ENCODE measurements at places on chromosomes 1 and 21.
A peak's percentile ranks its signal among the peaks of the same experiment; 100 is the strongest.

DNA sequence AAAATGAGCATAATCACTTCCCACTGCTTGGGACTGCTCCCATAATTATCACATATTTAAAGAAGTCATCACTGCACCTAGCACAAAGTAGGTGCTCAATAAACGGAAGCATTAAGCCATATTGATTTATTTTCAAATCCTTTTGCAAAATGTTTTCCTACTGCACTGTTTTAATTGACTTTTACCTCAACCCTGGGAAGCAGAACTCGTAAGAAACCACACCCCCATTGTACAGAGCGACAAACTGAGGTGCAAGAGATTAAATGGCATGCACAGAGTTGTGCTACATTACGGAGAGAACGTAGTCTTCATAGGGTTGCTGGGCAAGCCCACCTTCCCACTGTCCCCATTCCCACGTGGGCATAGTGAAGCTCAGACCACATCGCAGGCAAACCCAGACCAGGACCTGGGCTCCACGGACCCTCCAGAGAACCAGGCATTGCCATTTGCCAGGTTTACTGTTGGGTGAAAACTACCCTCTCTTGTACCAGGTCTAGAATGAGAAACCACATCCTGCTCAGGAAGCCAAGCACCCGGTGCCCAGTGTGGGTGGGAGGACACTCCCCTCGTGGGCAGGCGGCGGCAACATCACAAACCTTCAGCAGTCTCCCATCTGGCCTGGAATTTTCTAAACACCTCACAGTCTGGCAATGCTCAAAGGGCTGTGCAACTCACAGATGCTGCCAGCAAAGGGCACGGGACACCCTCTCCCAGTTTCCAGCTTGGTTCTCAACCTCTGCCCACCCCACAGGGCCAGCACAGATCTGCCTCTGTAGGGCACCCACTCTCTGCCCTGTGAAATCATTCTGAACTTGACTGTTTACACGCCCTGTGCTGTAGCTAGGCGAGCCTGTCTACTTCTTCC lies 8.2 kb downstream of the IFFO2 start:
- DNase-seq: no peak

DNA sequence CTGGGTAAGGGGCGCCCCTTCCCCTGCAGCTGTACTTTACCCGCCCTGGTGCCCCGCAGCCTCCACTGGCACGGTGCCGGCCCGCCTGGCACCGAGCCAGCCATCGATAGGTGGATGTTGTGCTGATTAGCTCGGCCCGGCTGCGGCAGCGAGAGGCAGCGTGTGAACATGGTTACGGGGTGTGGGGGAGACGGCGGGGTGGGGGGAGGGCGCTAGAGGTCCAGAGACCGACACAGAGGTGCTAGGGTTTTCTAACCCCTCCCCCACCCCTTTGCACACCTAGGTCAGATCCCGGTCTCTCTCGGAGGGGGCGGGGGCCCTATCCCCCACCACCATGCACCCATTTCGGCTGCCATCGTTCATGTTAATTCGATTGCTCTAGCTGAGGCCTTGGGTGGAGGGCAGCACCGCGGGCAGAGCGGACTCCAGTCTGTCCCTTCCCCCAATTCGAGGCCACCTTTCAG lies 6.7 kb downstream of the EFNA4 start:
- DNase-seq: no peak

- DNase-seq: no peak
Observed at GRCh38 chr1:10738061-10739058, 58.1 kb downstream of the CASZ1 start.

GRCh38 chr1:54096227-54096876 lies 42.9 kb downstream of the TCEANC2 start:
- DNase-seq: no peak

DNA sequence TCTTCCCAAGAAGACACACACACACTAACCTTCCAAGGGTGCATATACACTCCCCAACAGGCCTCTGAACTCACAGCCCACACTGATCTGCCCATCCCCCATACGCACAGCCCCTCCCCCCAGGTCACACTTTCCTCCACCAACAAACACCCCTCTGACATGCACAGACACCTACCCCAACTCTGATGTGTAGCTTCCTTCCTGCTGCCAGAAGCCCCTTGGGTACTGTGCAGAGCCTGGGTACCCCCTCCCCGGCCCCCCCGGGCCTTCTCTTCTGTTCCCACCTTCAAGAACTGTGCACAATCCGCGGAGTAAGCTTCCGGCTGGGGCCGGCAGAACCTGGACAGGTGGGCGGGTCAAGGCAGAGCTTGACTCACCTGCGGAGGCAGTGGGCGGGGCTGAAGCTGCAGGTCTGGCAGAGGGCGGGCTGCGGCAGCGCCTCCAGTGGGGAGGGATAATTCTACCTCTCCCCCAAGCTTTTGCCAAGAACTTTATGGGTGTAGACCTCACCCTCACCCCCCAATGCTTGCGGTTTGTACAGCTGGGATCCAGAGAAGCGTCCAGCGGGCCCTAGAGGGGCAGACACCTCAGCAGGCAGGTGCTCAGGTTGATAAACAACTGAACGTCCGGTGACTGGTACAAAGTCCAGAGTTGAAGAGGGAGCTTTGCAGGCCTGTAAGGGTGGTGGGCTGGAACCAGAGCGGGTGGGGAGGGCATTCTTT lies at the start of gene C1orf210:
C1orf210 (minus strand) TSS at position 313 of the 722 bp plus-strand sequence. CDS start 2,311 bp downstream, outside the sequence.
- no peak for DNase-seq

DNA sequence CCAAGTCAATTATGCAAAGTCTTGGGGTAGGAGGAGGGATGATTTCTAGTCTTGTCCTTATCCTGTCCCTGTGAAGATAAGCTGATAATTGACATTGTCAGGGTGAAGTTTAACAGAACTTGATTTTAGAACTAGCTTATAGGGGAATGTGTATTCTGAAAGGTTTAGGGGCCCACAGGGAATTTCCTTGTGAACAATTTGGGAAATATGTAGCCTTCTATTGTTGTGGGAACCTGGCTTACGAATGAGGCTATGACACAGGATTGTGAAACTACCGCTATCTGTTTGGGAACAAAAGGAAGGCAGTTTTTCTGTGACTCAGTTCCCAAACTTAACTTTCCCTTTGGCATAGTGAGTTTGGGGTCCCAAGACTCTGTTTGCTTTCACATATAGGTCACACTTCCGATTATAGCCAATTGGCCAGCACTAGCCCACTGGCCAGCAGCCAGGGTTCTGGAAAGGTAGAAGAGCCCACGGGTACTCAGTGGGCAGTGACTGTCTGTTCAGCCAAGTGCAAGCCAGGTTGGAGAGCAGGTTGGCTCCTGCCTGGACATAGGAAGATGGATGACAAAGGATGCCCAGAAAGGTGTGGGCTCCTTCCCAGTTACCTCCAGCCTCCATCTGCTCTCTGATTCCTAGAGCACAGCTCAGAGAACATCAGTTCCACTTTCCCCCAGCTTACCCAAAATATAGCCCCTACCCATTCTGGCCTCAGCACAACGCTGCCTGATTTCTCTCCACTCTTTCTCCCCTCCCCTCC lies 35.5 kb downstream of the H3-3A start:
- DNase-seq: no peak

- peak; percentile 19 for DNase-seq
Observed at GRCh38 chr1:209576392-209577197, 6.9 kb upstream of the CAMK1G start.

DNA sequence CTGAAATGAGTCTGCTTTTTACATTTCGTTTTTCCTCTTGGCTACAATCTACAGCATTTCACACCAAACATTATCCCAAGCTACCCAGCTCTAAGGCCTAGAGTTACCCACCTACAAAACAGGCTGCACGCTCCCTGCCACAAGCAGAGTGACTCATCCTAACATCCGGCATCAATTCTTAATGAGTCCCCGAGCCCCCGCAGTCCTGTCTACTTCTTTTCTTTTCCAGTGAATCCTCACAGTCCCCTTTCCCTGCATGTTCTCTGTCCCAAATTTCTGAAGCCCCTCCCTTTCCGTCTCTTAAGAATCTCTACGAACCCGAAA lies 650 bp downstream of the PCNX2 start:
- DNase-seq: no peak

GRCh38 chr21:36883532-36884486 lies 82.7 kb downstream of the HLCS start:
- no peak for DNase-seq

DNA sequence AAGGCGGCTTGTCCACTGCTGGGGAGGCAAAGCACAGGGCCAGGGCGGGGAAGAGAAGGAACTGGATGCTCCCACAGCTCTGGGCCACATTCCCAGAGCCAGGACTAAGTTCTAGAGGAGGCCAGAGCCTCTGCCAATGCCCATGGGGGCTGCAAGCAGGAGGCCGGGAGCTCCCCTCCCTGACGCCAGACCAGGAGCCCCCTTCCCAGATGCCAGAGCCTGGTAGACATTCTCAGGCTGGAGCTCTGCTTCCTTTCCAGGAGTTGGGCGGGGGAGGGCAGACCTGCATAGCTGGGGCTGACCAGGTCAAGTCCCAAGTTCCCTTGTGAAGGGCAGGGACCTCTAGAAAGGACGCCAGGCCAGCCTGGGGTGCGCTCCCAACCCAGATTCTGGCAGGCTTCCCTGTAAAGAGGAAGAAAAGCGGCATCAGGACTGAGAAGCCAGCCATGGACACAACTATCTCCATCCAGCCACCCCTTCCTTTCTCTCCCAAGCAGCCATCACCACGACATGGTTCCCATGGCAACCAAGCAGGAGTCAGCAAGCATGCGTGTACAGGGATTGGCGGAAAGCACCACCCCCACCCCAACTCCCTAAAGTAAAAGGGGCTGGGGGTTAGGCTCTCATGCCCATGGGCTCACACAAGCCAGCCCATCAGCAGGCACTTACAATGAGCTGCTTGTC lies 13.4 kb downstream of the KIF21B start:
- DNase-seq: no peak

DNA sequence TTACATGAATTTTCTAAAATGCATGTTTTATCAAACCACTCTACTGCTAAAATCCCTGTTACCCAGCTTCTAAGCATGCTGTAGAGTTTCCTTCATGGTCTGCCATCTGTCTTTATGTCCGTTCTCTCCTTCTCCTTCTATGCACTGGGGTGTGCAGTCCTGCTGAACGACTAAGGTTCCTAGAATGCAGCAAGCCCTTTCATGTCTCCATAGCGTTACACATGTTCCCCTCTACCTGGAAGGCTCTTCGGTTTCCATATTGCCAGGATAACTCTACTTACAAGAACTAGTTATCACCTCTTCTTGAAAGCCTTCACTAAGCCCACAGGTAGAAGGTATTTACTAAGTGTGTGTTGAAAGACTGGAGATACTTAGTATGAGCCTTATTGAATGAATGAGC lies 22.2 kb downstream of the DNM3 start:
- DNase-seq: no peak

GRCh38 chr1:158068918-158069317 lies 75.5 kb downstream of the KIRREL1 start:
- DNase-seq: no peak
